NCI-H526 treated with DMSO at 0.1 percent for 48 hours (cell line): ENCODE measurements at places on chromosomes 5 and 9.

DNA sequence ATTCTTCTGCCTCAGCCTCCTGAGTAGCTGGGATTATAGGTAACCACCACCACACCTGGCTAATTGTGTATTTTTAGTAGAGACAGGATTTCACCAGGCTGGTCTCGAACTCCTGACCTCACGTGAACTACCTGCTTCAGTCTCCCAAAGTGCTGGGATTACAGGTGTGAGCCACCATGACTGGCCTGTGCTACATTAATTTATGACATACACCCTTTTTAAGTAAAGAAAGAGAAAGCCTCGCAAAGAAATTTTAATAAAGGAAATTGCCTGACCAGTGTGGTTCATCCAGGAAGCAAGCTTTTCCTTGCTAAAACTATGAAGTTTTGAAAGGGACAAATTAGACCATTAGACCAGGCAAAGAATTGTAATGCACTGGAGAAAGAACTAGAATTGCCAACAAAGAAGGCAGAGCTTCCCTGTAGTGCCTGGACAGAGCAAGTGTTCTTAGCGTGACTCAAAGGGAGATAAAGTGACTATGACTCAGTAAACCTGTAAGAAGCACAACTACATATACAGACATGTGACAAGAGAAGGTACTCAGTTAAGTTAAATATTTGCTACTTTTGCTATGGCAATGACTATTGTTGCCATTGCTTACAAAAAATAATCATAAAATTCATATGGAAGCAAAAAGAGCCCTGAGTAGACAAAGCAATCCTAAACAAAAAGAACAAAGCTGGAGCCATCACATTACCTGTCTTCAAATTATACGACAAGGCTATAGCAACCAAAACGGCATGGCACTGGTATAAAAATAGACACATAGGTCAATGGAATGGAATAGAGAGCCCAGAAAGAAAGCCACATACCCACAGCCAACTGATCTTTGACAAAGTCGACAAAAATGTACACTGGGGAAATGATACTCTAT, 54.6 kb downstream of the FYB1 start:
- no peak for DNase-seq

- DNase-seq, result no peak
Measured at GRCh38 chr5:5629607-5629978, 207.1 kb downstream of the ICE1 start.

DNA sequence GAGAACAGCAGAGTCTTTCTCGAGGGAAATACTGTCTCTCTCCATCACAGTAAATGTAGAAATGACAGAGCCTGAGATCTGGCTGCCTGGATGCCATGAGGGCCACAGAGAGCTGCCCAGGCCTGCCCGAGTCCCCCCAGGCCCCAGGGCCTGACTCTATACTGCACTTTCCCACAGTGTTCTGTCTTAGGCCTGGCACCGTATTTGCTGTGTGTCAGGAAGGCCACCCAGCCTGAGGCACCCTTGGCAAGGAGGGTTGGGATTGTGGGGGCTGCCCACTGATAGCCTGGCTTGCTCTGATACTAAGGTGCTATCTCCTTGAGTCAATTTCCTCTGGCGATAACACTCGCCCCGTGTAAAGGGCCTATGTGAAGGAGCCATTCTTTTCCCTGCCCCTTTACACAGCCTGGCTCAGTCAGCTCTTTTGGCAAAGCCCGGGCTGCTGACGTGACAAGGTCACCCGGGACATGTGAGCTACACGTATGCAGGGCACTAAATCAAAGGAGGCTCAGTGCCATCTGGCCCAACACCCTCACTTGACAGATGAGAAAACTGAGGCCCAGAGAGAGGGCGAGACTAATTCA, 630.1 kb upstream of the KLF4 start:
- no peak for DNase-seq

DNA sequence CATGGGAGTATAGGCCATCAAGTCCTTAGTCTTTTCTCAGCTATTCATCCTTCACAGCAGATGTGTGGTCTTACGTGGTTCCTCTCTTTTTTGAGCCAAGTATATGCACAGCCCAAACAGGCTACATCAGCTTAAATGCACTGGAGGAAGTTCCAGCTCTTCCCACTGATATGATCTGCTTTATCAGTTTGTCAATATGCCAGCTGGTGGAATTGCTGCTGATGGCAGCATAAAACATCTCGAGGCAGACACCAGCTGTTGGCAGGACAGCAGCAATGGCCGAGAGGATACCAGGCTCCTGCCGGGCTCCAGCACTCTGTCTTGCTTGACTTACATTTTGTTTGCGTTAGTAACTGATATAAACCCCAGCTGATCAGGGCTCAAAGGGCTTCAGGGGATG, 143.4 kb downstream of the TENT4A start:
- DNase-seq, result no peak

GRCh38 chr9:70263421-70263820, 4.6 kb downstream of the SMC5 start:
- DNase-seq, result no peak

DNA sequence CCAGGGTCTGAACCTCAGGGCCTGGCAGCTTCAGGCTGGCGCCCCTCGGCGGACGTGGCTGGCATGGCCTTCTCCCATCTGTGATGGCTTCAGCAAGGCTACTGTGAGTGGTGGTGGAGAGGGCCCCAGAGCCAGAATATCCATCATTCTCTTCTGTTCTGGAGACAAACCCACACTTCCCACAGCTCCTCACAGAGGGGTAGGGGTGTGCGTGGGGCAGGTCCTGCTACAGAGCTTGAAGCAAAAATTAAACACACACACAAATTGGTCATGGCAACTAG, 9.6 kb downstream of the GPX3 start:
- no peak for DNase-seq

DNA sequence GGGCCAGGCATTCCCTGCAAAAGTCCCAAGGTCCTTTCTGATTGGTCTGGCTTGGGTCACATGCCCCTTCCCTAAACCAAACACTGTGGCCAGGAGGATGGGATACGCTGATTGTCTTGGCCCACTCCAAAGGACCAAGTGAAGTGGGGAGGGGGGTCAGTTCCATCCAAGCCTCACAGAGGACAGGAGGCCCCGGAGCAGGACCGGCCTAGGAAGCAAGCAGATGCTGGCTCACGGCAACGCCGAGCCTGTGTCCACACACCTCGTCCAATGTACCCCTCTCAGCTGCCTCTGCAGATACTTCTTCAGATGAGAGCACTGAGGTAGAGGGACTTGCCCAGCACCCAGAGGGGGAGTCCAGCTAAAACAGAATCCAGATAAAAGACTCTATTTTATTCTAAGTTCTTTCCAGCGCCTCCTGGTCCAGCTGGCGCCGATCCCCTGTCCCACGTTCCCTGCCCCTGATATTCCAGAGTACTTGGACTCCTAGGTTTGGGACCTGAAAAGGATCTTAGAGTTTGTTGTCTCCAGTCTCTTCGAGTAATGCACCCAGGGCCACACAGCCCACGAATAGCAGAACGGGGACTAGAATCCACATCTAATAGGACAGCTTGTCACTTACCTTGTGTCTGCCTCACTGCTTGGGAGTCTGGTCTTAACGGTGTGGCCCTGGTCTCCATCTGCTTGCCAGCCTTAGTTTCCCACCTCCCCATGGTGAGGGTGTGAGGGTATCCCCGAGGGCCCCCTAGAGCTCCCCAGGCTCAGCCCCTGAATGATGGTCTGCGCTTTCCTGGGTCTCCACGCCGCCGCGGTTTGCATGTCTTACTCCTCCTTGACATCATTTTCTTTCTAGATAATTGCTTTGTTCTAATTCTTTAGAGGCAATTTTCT, 72.4 kb upstream of the UNC5A start:
- no peak for DNase-seq

- DNase-seq, result peak; percentile 38
Measured at GRCh38 chr9:89999534-90000370, 394.9 kb downstream of the GADD45G start.

- DNase-seq, result no peak
Measured at GRCh38 chr5:57749396-57749795, 266.8 kb upstream of the ACTBL2 start.

GRCh38 chr9:72947984-72948465, 4.8 kb downstream of the ALDH1A1 start:
- DNase-seq, result no peak

DNA sequence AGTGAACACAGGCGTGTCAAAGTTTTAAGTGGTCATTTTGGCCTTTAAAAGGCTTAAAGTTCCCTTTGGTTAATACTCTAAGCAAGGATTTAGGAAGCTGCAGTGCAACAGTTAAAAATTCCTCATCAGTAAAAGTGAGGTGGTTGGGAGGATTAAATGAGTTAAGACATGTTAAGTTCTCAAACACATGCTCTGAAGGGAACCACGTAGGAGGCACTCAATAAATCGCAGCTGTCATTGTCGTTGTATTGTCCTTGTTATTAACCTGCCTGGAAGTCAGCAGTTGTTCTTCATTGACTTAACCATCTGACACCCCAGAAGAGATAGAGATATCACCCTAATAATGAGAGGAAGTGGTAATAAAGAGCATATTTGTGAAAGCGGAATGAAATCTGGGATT, 247.5 kb downstream of the MARCHF11 start:
- no peak for DNase-seq

- DNase-seq, result no peak
Measured at GRCh38 chr5:158967541-158967940, 132.2 kb downstream of the EBF1 start.

DNA sequence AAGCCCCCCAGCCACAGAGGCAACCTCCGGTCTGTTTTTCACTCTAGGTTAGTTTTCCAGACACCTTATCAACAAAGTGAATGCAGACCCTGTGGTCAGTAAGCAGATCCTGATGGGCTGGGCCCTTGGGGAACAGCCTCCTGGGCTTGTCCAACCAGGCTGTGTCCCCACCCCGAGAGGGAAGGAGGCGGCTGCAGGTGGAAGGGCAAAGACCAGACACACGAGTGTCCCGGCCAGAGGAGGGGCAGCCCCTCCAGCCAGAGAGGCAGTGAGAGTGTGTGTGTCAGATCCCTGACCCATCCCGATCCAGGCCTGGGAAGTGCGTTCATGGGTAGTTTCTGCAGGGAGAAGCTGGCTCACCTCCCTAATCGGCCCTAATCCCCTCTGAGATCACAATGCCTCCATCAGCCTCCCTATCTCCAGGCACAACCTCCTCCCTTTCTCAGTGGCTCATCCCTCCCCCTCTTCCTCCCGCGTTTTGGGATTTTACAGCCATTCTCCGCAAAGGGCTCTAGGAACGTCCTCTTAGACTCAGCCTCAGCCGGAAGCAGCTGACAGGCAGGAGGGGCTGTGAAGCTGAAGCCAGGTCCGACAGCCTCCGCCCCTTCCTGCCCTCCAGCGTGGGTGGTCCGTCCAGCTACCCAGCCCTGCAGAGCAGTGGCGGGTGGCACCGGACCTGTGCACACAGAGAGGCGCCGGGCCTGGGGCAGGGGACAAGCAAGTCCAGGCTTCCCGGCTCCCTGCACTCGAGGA, 9.7 kb downstream of the SLC12A7 start:
- DNase-seq, result no peak

- DNase-seq, result no peak
Measured at GRCh38 chr9:136848393-136849037, 694 bp upstream of the PHPT1 start.

- no peak for DNase-seq
Measured at GRCh38 chr9:121283080-121283398, 15.1 kb downstream of the GSN start.

DNA sequence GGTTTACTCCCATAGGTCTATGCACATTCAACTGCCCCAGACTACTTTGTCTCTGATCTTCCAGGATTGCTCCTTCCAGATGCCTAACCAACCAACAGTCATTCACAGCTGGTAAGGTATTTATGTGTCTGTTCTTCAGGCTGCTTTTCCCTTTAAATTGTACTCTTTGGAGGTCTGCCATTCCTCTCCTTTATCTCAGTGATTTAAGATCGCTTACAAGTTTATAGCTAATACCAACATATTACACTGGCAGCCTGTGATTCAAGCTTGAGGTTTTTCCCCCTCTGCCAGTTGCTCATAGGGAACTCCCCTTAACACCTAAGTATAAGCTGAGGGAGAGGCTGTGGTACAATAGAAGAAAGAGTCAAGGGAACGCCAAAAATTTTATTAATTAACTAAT, 711.7 kb upstream of the EDIL3 start:
- no peak for DNase-seq

DNA sequence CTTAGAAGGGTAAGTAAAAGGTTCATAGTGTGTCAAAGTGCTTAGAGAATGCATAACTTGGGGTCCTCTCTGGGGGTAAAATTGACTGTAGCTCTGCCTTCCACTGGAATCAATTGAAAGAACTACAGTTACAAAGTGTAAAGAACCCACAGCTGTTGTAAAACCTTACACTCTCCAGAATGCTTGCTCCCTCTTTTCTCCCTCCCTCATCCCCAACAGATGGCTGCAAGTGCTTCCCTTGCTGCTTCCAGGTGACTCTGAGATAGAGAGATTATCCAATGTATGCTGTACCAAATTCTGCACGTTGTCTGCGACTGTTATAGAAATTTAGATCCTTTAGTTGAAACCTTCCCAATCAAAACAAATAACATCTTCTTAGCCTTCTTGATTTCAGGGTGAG, 126.0 kb downstream of the STK32A start:
- DNase-seq, result no peak

GRCh38 chr5:26791021-26791420, 247.4 kb downstream of the CDH9 start:
- DNase-seq, result no peak

DNA sequence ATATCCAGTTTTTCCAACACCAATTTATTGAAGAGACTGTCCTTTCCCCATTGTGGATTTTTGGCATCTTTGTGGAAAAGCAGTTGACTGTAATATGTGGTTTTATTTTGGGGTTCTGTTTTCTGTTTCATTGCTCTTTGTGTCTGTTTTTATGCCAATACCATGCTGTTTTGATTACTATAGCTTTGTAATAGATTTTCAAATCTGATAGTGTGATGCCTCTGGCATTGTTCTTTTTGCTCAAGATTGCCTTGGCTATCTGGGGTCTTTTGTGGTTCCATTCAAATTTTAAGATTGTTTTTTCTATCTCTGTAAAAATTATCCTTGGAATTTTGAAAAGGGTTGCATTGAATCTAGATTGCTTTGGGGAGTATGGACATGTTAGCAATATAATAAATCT, 99.5 kb downstream of the NDUFAF2 start:
- no peak for DNase-seq

DNA sequence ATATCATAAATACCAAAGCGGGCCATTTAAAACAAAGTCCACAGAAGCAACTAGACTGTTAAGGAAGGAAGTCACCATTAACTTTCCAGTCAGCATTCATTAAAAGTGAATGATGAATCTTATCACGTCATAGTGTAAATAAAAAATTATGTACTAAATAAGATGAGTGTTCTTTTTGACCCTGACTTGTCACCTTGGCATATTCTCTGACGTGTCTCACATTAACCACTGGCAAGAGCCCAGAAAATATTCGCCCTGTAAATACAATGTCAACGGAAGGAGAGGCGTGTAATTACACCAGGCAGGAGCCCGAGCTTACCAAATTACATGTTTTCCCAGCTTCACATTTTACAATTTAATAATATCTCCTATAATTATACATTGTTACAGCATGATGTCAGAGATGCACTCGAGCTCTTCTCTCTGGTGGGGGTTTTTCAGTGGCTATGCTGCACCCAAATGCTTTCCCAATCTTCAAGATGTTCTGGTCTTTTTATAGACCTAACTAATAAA, 29.3 kb upstream of the UBE2QL1 start:
- no peak for DNase-seq

DNA sequence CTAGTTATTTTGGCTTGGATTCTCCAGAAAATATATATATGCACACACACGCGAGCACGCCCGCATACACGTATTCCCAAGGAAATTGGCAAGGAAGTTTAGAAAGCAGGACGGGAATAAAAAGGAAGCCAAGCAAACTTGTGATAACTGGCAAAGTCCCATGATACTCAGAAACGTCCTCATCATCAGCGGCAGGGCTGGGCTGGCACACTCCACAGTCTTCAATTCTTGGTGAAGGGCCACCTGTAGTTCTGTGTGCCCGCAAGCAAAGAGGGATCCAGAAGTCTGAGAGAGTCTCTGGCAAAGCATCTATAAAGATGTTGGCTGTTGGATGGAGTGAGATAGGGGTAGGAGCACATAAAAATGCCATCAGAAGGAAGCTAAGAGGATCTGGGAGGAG, 289.3 kb upstream of the CTNND2 start:
- DNase-seq, result no peak
